ENCODE measurements at places on chromosomes 2 and 18. TPM values are rescaled to one million over a fixed set of nuclear protein-coding genes. Genes with fewer than 3 reads are reported as not detected.
A peak's percentile ranks its signal among the peaks of the same experiment; 100 is the strongest.

The GIGYF2 gene
- 66.3 TPM for polyA plus RNA-seq

DNA sequence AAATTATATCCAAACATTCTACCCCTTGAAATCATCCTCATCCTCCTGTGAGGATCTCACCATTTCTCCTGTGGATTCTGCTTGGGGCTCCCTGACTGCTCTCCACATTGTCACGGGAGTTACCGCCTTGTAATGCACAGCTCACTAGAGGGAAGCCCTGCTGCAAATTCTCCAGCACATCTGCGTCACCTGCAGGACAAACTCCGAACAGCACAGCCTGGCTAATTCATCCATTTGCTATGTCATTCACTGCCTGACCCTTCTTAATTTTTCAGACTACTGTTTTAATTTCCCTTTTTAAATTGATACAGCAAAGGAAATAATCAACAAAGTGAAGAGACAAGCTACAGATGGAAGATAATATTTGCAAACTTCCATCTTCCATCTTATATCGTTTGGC is 627.4 kb downstream of the FBXO15 start:
- no peak for DNase-seq

GRCh38 chr2:178800510-178800909 is 6.7 kb downstream of the TTN start:
- DNase-seq = no peak

- DNase-seq = peak; percentile 58
Measured at GRCh38 chr2:24926602-24927252, 6.7 kb upstream of the ADCY3 start.

GRCh38 chr18:50312296-50313030 is 25.0 kb upstream of the CXXC1 start:
- DNase-seq = no peak

DNA sequence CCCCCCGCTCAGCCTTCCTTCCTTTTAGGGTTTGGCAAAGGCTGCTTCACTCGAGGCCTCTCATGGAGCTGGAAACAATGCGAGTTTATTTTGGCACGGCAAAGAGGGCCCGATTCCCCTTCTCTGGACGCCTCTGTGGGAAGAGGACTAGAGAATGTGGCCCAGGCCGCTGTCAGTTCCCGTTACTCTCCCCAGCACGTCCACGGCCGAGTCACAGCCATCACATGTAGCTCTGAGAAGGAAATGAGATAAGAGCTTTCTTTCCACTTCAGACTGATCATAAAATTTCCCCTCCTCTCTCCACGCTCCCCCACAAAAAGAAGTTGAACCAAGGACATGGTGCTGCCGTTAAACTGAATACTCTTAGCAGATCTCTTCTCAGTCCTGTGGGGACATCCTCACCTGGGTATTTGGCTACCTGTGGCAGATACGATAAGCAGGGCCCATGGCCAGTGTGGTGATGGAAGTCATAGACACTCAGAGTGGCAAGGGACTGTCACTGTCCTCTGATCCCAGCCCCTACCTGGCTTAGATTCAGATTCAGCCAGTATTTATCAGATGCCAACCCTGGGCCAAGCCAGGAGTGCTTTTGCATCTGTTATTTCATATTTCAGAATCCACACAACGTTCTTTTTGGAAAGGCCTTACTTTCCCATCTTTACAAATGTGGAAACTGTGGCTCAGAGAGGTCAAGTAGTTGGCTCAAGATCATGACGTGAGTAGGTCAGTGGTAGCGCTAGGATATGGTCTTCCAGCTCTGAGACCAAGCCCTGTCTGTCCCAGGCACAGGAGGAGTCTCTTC is 101.2 kb downstream of the MCFD2 start:
- peak; percentile 89 for DNase-seq

GRCh38 chr2:3633982-3634595 is 23.9 kb upstream of the ALLC start:
- DNase-seq = peak; percentile 23

DNA sequence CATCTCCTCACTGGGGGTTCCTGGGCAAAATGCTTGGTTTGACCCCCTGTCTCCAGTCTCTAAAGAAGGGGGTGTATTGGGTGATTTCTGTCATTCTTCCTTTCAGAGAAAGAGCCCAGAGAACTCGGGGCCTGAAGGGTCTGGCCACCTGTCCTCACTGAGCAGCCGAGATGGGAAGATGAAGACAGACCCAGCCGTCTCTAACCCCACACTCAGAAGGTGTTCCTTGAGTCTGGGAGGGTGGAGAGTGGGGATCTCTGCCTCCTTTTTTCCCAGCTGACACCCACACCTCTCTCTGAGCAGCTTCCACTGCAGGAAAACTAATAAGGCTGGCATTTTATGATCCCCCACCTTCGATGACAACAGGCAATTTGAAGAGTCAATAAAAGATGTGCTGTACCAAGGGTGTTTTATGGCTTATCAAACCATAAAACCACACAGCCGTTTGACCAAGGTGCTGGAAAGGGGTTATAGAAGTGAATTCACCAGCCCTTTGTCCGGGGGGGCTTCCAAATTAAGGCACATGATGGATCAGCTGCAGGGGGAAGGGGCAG is 213.8 kb downstream of the SMAD2 start:
- no peak for DNase-seq

All from left lung (tissue), 14 donors.